Occipital lobe (tissue), 3 donors: ENCODE measurements at places on chromosomes 11 and 22.

GRCh38 chr11:96465512-96465911 lies 75.7 kb downstream of the JRKL start:
- no peak for DNase-seq

- DNase-seq = no peak
Measured at GRCh38 chr22:50016988-50017700, 4.6 kb upstream of the IL17REL start.

DNA sequence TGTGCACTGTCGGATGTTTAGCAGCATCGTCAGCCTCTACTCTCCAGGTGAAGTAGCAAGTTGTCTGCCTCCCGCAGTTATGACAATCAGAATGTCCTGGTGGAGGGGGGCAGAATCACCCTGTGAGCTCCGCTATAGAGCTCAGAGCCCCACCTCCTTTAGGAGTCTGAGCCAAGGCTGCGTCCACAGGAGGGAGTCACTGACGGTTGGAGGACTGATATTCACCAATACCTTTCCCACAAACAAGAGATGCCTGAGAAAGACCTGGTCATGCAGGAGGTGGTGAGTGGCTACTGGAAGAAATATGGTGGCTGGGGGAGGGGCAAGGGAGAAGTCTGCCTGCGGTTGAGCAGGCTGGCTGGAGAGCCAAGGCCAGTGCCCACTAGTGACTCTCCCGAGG lies 41.7 kb upstream of the ADA2 start:
- no peak for DNase-seq

- peak; percentile 84 for DNase-seq
Measured at GRCh38 chr22:37953437-37954179, at the start of the genes C22orf23 and POLR2F. Gene C22orf23, minus strand, starts transcription at chr22:37953601. Its CDS starts 452 bp downstream, at chr22:37953149. Gene POLR2F, plus strand, starts transcription at chr22:37953699. Its CDS starts 89 bp downstream, at chr22:37953788.

DNA sequence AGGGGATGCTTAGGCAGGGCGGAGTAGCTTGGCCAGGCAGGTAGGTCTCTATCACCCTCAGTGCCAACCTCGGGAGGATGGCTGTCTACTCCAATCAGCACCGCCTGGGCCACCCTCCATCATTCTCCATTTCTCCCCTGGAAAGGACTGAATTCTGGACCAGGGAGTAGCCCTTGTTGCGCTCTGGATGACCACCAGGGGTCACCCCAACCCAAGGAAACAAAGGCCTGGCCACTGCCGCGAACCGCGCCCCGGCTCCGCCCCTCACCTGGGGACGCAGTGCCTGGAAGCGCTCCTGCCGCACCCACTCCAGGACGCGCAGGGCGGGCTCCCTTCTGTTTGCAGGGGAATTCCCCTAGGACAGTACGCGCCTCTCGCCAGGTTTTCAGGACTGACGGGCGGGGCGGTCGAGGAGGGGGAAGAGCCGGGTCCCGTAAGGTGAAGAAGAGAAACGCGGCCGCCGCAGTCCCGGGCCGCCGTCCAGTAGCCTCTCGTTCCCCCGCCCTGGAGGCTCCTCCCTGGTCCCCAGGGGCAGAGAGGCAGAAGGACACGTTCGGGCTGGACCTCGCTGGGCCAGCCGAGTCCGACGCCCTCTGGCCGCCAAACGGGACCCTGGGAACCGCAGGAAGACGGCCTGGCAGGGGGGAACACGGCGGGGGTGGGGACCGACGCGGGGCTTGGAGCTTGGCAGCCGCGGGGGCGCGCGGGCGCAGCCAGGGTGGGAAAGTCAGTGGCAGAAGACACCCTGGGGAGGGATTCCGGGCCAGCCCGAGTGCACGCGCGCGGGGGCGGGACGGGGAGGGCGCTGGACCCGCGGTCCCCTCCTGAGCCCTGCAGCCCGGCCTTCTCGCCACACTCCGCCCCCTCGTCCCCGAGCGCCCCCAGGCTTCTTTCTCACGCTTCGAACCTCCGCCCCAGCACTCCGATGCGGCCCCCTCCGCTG lies 7.1 kb downstream of the SCN4B start:
- peak; percentile 69 for DNase-seq

GRCh38 chr11:57761301-57762234 lies at the start of gene CTNND1:
Gene CTNND1, plus strand, starts transcription at chr11:57761802. Its CDS starts 29,677 bp downstream, at chr11:57791479.
- DNase-seq = peak; percentile 69

DNA sequence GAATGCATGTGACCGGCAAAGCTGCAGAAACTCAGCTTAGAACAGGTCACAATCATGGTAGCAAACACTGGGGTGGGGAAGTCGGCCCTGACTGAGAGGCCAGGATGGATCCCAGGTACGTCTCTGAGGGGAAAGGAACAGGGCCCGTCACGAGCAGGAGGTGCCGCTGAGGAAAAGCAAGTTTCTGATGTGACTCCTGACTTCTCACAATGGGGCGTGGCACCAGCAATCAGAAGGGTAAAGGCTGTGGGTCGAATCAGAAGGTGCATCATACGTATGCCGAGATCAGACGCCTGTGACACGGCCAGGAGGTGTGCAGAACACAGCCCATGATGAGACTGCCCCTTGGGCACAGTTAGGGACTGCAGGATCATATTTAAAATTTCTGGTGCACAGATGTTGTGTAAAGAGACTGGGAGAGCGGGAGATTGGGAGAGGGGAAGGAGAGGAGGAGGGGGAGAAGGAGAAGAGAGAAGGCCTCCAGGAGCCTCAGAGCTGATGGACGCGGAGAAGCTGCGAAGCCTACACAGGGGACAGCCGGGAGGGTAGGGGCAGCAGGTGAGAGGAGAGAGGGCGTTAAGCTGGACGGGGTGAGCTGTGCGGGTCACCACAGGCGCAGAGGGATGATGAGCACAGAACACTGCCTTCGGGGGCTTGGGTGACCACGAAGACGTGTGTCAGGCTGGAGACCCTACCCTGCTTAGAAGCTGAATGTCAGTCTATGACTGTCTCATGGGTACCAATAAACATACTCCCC lies 30.7 kb downstream of the KRTAP5-5 start:
- DNase-seq = no peak

GRCh38 chr11:2220173-2220771 lies 48.7 kb upstream of the TH start:
- DNase-seq = no peak
